ENCODE measurements at places on chromosomes 11 and 22. TPM values are rescaled to one million over a fixed set of nuclear protein-coding genes. Genes with fewer than 3 reads are reported as not detected.

GRCh38 chr11:13287036-13287435, 9.4 kb downstream of the BMAL1 start:
- H3K36me3 ChIP-seq, result no peaks in the 10 kb centered on the region
- no peak overlapping the region for H3K27ac ChIP-seq
- no peaks in the 10 kb centered on the region for H3K27me3 ChIP-seq
- no peak for DNase-seq

DNA sequence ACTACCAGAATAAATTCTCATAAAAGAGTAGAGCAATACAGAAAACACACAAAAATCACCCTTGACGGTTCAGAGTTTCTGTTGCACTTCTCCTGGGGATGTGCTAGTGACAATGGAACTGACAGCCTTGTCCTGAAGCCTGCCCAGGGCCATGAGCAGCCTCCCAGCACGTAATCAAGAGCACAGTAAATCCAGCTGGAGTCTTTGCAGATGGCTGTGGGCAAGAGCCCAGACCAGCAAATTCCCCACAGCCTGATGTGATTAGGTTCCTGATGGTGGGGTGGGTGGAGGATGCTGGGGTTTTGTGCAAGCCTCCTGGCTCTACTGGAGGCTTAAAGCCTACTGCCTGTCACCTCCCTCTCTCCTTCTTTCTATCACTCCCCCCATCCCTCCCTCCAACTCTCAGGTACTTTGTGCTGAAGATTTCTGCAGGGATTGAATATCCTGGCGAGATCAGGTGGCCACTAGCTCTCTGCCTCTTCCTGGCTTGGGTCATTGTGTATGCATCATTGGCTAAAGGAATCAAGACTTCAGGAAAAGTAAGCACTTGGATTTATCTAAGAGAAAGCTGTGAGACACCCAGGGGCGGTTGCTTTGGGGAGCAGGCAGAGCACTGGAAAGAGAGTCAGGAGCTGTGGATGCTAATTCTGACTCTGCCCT, 18.1 kb downstream of the SLC6A5 start:
- H3K4me1 ChIP-seq, result peaks cover 6% of the 10 kb centered on the region
- H3K27ac ChIP-seq, result no peak overlapping the region

GRCh38 chr11:4851033-4851432, 2.0 kb upstream of the OR51S1 start:
- H3K4me3 ChIP-seq, result no peak overlapping the region
- H3K27ac ChIP-seq, result no peak overlapping the region
- DNase-seq, result peak; percentile 8
- H3K36me3 ChIP-seq, result peaks cover 4% of the 10 kb centered on the region
- H3K27me3 ChIP-seq, result no peaks in the 10 kb centered on the region
- H3K4me1 ChIP-seq, result no peaks in the 10 kb centered on the region

DNA sequence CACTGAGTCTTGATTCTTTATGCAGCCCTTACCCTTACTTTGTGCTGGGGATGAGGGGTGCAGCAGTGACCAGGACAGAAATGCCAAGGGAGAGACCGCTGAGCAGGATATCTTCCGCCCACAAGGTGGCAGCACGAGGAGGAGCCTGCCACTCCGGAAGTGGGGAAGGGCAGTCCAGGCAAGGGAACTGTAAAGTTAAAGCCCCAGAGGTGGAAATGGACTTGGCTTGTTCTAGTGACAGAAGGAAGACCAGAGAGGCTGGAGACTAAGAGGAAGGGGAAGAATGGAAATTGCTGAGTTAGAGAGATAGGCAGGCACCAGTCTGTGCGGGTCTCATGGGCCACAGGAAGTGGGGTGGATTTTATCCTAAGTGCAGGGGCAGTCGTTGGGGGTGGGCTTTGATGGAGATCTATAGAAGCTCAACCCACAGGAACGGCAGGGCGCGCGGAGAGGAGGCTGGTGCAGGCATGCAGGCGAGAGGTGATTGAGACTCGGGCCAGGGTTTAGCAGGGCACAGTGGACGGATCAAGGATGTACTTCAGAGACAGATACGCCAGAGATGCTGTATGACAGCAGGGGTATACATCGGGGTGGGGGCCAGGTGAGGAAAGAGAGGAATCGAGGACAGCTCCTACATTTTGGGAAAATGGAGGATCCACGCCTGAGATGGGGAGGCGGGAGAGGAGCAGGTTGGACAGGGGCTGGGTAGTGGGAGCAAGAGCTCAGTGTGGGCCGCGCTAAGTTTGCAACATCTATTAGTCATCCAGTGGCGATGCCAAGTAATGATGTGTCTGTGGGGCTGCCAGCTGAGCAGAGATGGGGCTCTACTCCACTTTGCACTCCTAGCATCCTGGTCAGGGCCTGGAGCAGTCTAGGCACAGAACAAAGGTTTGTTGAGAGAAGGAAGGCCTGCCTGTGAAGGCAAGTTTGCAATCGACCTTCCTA, 3.3 kb upstream of the GRK2 start:
- H3K4me3 ChIP-seq, result peak overlapping the region; percentile 31
- DNase-seq, result peak; percentile 85
- H3K27me3 ChIP-seq, result peaks cover 21% of the 10 kb centered on the region
- peak overlapping the region; percentile 58 for H3K27ac ChIP-seq

GRCh38 chr11:34656062-34656720, 35.3 kb downstream of the EHF start:
- H3K4me1 ChIP-seq, result peaks cover 4% of the 10 kb centered on the region
- H3K27ac ChIP-seq, result no peak overlapping the region
- no peaks in the 10 kb centered on the region for H3K27me3 ChIP-seq
- H3K4me3 ChIP-seq, result no peak overlapping the region
- no peak for DNase-seq
- H3K36me3 ChIP-seq, result no peaks in the 10 kb centered on the region

DNA sequence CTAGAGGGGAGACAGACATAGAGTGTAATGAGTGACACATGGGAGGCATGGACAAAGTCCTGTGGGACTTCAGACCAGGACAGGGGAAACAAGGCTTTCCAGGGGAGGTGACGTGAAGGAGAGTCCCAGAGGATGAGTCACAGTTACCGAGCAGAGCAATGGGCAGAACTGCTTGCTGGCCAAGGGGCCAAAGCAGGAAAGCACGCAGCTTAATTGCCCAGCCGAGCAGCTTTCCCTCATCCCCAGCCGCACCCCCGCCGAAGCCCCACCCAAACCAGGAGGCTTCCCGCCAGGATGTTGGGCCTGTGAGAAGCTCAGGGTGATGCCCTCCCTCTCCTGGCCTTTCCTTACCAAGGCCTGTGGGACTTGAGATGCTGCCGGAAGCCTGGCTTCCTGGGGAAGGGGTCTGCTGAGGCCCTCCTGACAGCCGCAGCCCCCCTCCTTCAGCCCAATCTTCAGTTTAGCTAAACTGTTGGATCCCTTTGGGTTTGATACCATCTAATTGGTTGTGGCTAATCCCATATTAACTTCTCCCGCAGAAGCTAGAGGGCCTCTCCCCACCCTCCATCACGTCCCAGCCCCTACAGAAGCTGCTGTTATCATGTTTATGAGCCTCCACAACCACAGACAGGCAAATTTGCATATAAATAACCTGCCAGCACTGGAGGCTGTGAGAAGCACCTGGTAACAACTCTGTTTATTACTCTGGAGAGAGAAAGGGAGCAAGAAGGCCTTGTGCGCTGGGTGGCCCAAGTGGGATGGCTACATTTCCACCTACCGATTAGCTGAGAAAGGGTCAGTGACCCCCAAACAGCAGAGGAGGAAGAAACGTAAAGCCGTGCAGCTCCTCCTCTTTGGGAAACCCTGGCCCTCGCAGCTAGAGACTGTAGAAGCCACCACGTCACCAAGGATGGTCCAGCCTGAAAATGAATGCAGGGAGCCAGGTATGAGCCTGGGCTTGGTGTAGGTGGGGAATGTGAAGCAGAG, 80.0 kb downstream of the TRIM29 start:
- H3K27me3 ChIP-seq, result peaks cover 9% of the 10 kb centered on the region
- DNase-seq, result no peak
- peaks cover 14% of the 10 kb centered on the region for H3K4me1 ChIP-seq
- H3K27ac ChIP-seq, result no peak overlapping the region
- no peak overlapping the region for H3K4me3 ChIP-seq
- no peaks in the 10 kb centered on the region for H3K36me3 ChIP-seq

DNA sequence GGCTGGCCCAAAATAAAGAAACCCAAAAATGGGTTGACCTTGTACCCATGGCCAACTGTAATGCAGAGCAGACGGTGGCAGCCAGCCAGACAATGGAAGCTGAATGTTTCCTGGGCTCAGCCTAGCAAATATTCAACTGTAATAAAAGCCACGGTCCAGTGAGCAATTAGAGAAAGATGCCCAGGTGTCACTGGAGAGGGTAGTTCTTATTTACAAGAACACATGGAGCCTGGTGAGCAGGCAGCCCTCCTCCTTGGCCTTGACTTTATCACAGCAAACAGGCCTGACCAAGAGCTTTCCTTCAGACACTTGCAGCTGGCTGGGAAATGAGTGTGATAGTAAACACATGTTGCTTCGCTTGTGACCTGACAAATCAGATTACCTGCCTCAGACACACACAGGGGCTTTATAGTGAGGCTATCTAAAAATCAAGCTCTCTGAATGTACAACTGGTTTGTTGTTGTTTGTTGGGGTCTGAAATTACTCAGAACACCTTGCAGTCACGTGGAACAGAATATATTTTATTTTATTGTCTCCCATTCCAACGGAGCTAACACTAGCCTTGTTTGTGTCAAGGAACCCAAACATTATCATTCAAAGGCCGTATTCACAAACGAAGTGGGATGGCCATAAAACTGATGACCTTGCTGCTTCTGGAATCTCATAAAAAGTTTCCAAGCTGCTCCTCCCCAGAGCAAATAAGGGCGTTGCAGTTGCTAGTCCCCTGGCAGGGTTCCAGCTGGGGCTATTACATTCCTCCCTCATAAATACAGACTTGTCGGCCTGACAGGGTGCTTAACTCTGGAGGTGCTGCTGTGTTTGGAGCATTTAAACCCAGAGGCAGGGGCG, 161.1 kb downstream of the BBOX1 start:
- no peak overlapping the region for H3K27ac ChIP-seq
- H3K4me1 ChIP-seq, result peaks cover 3% of the 10 kb centered on the region
- H3K27me3 ChIP-seq, result peaks cover 2% of the 10 kb centered on the region
- no peak overlapping the region for H3K4me3 ChIP-seq

DNA sequence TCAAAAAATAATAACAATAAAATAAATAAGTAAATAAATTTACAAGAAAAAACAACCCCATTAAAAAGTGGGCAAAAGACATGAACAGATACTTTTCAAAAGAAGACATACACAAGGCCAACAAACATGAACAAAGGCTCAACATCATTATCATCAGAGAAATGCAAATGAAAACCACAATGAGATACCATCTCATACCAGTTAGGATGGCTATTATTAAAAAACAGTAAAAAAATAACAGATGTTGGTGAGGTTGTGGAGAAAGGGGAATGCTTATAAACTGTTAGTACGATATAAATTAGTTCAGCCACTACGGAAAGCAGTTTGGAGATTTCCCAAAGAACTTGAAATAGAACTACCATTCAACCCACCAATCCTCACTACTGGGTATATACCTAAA, 44.6 kb downstream of the PRCP start:
- no peak overlapping the region for H3K4me3 ChIP-seq
- H3K27ac ChIP-seq, result no peak overlapping the region
- peaks cover 6% of the 10 kb centered on the region for H3K4me1 ChIP-seq
- peaks cover 19% of the 10 kb centered on the region for H3K36me3 ChIP-seq

DNA sequence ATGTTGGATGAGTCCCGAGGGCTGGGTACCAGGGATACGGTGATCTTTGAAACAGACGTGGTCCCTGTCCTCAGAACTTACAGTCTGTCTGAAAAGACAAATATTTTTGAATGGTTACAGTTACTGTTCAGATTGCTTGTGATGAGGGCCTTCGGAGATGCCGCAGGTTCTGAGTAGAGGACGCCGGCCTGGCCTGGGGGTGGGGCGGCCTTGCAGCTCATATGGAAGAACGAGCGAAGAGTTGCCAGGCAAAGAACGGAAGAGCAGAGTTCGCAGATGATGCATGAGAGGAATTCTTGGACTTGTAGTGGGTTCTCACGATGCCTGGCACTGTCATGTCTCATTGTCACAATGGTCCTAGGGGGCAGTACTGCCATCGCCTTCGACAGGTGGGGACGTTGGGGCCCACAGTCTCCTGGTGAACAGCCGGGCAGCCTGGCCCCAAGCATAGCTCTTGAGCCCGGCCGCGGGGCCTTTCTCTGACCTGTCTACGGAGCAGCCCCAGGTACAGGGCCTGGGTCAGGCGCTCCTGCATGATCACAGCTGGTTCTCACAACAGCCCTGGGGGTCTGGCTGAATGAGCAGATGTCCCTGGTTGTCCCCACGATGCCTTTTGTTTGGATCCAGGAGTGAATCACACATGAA, 60.9 kb upstream of the PARVG start:
- H3K4me1 ChIP-seq, result peaks cover 9% of the 10 kb centered on the region
- H3K36me3 ChIP-seq, result peaks cover 29% of the 10 kb centered on the region
- no peak for DNase-seq
- H3K27me3 ChIP-seq, result peaks cover 4% of the 10 kb centered on the region
- no peak overlapping the region for H3K27ac ChIP-seq
- no peak overlapping the region for H3K4me3 ChIP-seq

DNA sequence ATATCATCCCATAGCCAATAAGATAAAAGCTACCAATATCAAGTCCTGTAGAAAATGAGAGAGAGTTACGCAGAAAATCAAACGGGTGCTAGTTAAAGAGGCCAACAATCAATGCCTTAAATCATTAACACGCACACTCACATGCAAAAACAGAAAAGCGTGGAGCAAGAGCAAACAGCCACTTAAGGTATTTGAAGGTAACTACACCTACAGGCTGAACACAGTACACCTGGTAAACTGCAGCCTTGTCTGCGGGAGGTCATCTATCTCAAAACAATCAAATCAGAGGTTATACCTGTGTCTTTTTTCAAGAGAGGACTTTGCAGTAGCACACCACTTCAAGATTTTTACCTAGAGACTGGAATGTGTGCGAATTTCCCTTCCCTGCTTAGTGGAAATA, 23.6 kb downstream of the SLC35F2 start:
- DNase-seq, result no peak
- peaks cover 6% of the 10 kb centered on the region for H3K4me1 ChIP-seq
- H3K27me3 ChIP-seq, result peaks cover 1% of the 10 kb centered on the region
- no peak overlapping the region for H3K4me3 ChIP-seq
- no peak overlapping the region for H3K27ac ChIP-seq

Gene CBL
- 47.5 TPM for total RNA-seq

Gene ANKRD13D
- 65.1 TPM for total RNA-seq

Gene RASL10A
- 30.1 TPM for total RNA-seq

Gene TMPRSS4
- total RNA-seq, result not detected

Gene KCNC1
- total RNA-seq, result not detected

Gene KRTAP5-3
- total RNA-seq, result not detected

Gene MB
- not detected for total RNA-seq

All from endothelial cell (in vitro differentiated cells).